Chondrocyte (in vitro differentiated cells): ENCODE measurements at places on chromosomes 3 and 15.

- DNase-seq, result no peak
These were observed 8.1 kb upstream of the C2CD4B start for GRCh38 chr15:62173215-62173614.

GRCh38 chr15:75565062-75565970 is 13.8 kb downstream of the PTPN9 start:
- DNase-seq, result no peak

- no peak for DNase-seq
These were observed 123.7 kb upstream of the MCTP2 start for GRCh38 chr15:94107652-94108051.

GRCh38 chr15:59680346-59680745 is 8.8 kb downstream of the BNIP2 start:
- DNase-seq, result no peak
